ENCODE measurements at places on chromosomes 2 and 18. TPM values are rescaled to one million over a fixed set of nuclear protein-coding genes. Genes with fewer than 3 reads are reported as not detected.

GAD1 gene
- total RNA-seq: 10.5 TPM

C2orf81 gene
- 3.2 TPM for total RNA-seq

ONECUT2 gene
- total RNA-seq: 1.9 TPM

HES6 gene
- 19.1 TPM for total RNA-seq

CPSF3 gene
- total RNA-seq: 85.8 TPM

PCARE gene
- 0.09 TPM for total RNA-seq

NEU2 gene
- total RNA-seq: not detected

UGT1A4 gene
- total RNA-seq: not detected

KLHL41 gene
- not detected for total RNA-seq

AQP12A gene
- not detected for total RNA-seq

Data from endodermal cell (in vitro differentiated cells).